Uterine smooth muscle cell (primary cell): ENCODE measurements at places on chromosomes 16 and 17. TPM values are rescaled to one million over a fixed set of nuclear protein-coding genes. Genes with fewer than 3 reads are reported as not detected.

SERPINF2 gene
- under 0.01 TPM in 1 of 2 replicates, not detected in the other for total RNA-seq

ADAM11 gene
- 0.75 and 0.77 TPM in 2 replicates for total RNA-seq

SLC13A2 gene
- not detected in 2 replicates for total RNA-seq

ABCC11 gene
- 0.11 and 0.50 TPM in 2 replicates for total RNA-seq

WFDC1 gene
- 0.50 and 0.66 TPM in 2 replicates for total RNA-seq

MAPT gene
- 0.33 and 0.75 TPM in 2 replicates for total RNA-seq

UNC13D gene
- total RNA-seq = 1.00 and 1.2 TPM in 2 replicates

MLST8 gene
- 22.6 and 28.9 TPM in 2 replicates for total RNA-seq

CCL14 gene
- total RNA-seq = not detected in 2 replicates

MARVELD3 gene
- not detected in 2 replicates for total RNA-seq

HES7 gene
- not detected in 2 replicates for total RNA-seq

KCNH4 gene
- not detected in 2 replicates for total RNA-seq

EMC8 gene
- 24.2 and 31.2 TPM in 2 replicates for total RNA-seq

PIK3R6 gene
- total RNA-seq = 0.22 TPM in 1 of 2 replicates, not detected in the other

GPRC5C gene
- 3.5 and 9.1 TPM in 2 replicates for total RNA-seq

CCDC78 gene
- total RNA-seq = 4.2 and 4.8 TPM in 2 replicates

TEKT1 gene
- total RNA-seq = not detected in 2 replicates

MPP2 gene
- 2.1 and 3.9 TPM in 2 replicates for total RNA-seq

XAF1 gene
- total RNA-seq = 20.5 and 60.1 TPM in 2 replicates

ADCY7 gene
- total RNA-seq = 35.4 and 36.0 TPM in 2 replicates

TPSG1 gene
- 0.37 TPM in 1 of 2 replicates, not detected in the other for total RNA-seq

SCN4A gene
- total RNA-seq = under 0.01 TPM in 2 replicates

CES1 gene
- total RNA-seq = 0.22 and 1.00 TPM in 2 replicates

PRKCB gene
- total RNA-seq = 1.00 and 2.4 TPM in 2 replicates

KRT31 gene
- total RNA-seq = not detected in 2 replicates

CDRT15 gene
- not detected in 2 replicates for total RNA-seq

KCNJ12 gene
- total RNA-seq = under 0.01 and 0.37 TPM in 2 replicates

SKAP1 gene
- not detected in 2 replicates for total RNA-seq

GPS2 gene
- total RNA-seq = 34.6 and 43.2 TPM in 2 replicates

KRTAP3-1 gene
- total RNA-seq = not detected in 2 replicates

TNFRSF13B gene
- total RNA-seq = not detected in 2 replicates

INCA1 gene
- total RNA-seq = 0.11 and 0.37 TPM in 2 replicates

CMTM2 gene
- total RNA-seq = not detected in 2 replicates

PDK2 gene
- total RNA-seq = 7.5 and 11.7 TPM in 2 replicates
